HepG2 (cell line): ENCODE measurements at places on chromosomes 2 and 18. TPM values are rescaled to one million over a fixed set of nuclear protein-coding genes. Genes with fewer than 3 reads are reported as not detected.

ATP6V1C2 gene
- 0.04 TPM in 1 of 2 replicates, not detected in the other for total RNA-seq

FSHR gene
- not detected in 2 replicates for total RNA-seq

NYAP2 gene
- total RNA-seq, result not detected in 2 replicates

DNA sequence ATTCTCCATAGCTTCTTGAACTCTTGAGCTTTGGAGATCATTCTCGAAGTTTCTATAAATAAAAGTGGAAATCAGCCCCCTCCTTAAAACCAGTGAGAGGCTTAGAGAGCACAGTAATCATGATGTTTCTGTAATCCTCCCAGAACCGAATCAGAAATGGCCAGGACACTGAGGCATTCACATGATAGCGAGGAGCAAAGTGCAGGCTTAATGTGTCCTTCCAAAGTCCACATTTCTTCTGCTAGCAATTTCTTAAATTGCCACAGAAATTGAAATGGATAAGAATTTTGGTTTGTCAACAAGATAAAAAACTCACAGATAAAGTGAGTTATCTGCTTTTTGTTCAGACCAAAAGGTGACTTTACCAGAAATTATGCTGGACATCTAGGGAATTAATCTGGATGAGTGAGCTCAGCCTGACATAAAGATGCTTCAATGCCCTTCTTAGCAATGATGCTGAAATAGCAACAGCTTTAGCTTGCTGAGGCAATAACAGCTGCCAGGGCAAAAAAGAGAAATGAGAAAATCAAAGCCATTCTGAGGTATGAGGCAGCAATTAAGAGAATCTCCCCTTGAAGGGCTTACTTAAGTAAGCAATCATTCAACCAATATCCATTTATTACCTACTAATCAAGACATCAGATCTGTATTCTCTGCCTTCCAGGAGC is 82.4 kb upstream of the PHLPP1 start:
- H3K27me3 ChIP-seq, result no peaks in the 10 kb centered on the region
- peak; percentile 37 for DNase-seq
- peaks cover 35% of the 10 kb centered on the region for H3K4me1 ChIP-seq
- no peak overlapping the region for H3K27ac ChIP-seq

LIMS4 gene
- 0.88 and 1.1 TPM in 2 replicates for total RNA-seq

DNA sequence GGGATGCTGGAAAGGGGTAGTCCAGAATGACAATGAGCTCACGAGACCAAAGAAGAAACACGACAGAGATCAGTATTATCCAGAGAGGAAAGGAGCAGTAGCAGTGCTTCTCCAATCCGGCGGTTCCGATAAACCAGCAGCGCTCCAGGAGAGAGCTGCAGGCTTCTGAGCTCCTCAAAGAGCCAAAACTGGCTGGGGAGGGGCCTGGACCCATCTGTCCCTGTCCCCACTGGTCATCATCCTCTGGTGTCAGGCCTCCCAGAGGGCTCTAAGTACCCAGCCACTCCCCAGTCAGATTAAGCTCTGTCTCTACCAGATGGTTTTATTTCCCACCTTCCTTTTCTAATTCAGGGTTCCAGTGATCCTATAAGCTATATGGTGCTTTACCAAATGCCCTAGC is 23.2 kb downstream of the DNAJC27 start:
- H3K4me3 ChIP-seq, result no peak overlapping the region
- no peaks in the 10 kb centered on the region; the same call in none of the 2 replicates for H3K36me3 ChIP-seq
- no peak overlapping the region for H3K27ac ChIP-seq
- no peaks in the 10 kb centered on the region for H3K4me1 ChIP-seq
- H3K27me3 ChIP-seq, result no peaks in the 10 kb centered on the region

- no peaks in the 10 kb centered on the region; the same call in 1 of the 2 replicates for H3K27me3 ChIP-seq
- no peak overlapping the region for H3K4me3 ChIP-seq
- H3K36me3 ChIP-seq, result no peaks in the 10 kb centered on the region
- H3K27ac ChIP-seq, result no peak overlapping the region
- no peak for DNase-seq
These were observed 347.4 kb downstream of the PARD3B start for GRCh38 chr2:204892506-204893255.

DNA sequence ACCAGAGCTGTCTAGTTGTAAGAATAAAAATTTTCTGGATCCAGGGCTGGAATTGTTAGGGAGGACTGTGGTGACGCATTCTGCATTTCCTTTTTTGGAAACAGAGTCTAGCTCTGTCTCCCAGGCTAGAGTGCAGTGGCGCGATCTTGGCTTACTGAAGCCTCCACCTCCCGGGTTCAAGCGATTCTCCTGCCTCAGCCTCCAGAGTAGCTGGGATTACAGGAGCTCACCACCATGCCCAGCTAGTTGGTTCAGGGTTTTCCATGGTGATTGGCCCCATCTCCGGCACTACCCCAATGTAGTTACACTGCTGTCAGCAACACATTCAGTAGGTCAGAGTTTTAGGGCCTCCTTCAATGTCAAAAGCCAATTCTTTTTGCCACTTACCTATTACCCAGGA is 58.6 kb upstream of the RNF152 start:
- no peak overlapping the region for H3K4me3 ChIP-seq
- DNase-seq, result no peak
- H3K4me1 ChIP-seq, result no peaks in the 10 kb centered on the region
- H3K36me3 ChIP-seq, result no peaks in the 10 kb centered on the region
- H3K27me3 ChIP-seq, result peaks cover 19% of the 10 kb centered on the region; the same call in 1 of the 3 replicates

VSNL1 gene
- 63.2 and 103 TPM in 2 replicates for total RNA-seq

GRCh38 chr2:225534037-225534436 is 134.5 kb downstream of the NYAP2 start:
- no peak for DNase-seq
- no peaks in the 10 kb centered on the region for H3K36me3 ChIP-seq
- H3K27me3 ChIP-seq, result no peaks in the 10 kb centered on the region

PLEK gene
- total RNA-seq, result not detected in 2 replicates

DNA sequence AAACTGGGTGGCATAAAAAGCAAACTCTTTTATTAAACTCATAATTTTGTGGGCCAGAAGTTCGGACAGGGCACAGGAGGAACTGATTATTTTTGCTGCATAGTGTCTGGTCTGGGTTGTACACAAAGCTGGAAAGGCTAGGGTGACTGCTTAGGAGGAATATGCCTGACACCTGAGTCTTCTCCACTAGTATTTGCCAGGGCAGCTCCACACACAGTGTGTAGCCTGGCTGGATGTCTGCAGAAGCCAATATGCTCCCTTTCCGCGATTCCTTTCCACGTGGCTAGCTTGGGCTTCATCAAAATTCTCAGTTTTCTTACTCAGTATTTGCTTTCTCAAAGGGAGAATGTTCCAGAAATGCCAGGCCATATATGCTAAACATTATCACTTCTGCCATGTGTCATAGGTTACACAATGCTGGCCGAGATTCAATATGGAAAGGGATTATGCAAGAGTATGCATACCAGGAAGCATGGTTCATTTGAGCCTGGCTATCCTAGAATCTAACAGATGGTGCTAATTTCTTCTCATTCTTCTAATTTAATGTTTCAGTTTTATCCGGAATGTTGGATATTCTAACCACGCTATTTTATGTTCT is 142.7 kb upstream of the DOK6 start:
- no peaks in the 10 kb centered on the region for H3K36me3 ChIP-seq
- peak; percentile 17 for DNase-seq
- no peak overlapping the region for H3K4me3 ChIP-seq
- H3K27me3 ChIP-seq, result no peaks in the 10 kb centered on the region

DNA sequence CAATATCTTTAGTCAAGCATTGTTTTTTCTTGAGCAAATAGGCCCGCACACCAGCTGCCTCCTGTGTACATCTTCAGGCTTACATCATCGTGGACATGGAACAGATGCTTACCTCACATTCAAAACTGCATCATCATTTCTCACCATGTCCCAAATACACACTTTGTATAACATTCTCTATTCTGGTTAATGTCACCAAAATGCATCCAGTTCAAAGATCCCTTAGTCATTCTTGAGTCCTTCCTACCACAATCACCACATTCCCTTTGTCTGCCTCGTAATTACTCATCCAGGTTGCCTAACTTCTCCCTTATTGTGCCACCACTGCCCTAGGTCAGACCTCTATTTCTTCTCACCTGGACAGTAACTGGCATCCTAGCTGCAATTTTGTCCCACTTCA is 373.7 kb upstream of the GALNT5 start:
- DNase-seq, result no peak
- no peak overlapping the region for H3K27ac ChIP-seq
- H3K36me3 ChIP-seq, result no peaks in the 10 kb centered on the region
- H3K4me3 ChIP-seq, result no peak overlapping the region

- H3K4me3 ChIP-seq, result no peak overlapping the region
- H3K27ac ChIP-seq, result no peak overlapping the region
- H3K4me1 ChIP-seq, result peaks cover 2% of the 10 kb centered on the region; the same call in 1 of the 2 replicates
- no peaks in the 10 kb centered on the region for H3K36me3 ChIP-seq
- no peak for DNase-seq
These were observed 20.9 kb upstream of the RPRD1A start for GRCh38 chr18:36088256-36088655.

DNA sequence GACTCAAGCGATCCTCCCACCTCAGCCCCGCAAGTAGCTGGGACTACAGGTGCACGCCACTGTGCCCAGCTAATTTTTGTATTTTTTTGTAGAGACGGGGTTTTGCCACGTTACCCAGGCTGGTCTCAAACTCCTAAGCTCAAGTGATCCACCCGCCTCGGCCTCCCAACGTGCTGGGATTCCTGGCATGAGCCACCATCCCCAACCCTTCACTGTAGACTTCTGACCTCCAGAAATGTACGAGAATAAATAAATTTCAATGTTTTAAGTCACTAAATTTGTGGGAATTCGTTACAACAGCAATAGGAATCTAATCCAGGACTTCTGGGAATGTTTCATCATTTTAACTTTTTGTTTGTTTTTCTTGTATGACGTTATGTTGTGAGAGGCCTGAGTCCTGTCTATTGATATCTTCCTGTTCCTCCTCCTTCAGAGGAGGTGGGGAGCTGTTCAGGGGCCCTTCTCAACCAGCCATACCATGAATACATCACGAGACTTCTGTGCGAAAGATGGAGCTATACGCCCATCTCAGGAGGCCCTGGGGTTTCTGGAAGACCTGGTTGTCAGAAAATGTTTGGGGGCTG is 40.0 kb downstream of the TEX44 start:
- H3K27ac ChIP-seq, result no peak overlapping the region
- no peak for DNase-seq
- peaks cover 22% of the 10 kb centered on the region for H3K4me1 ChIP-seq
- no peak overlapping the region for H3K4me3 ChIP-seq

CPLX4 gene
- total RNA-seq, result not detected in 2 replicates

- H3K4me3 ChIP-seq, result no peak overlapping the region
- no peak for DNase-seq
- H3K27ac ChIP-seq, result no peak overlapping the region
- H3K27me3 ChIP-seq, result no peaks in the 10 kb centered on the region
- H3K4me1 ChIP-seq, result peaks cover 55% of the 10 kb centered on the region
These were observed 45.3 kb upstream of the RFX8 start for GRCh38 chr2:101520246-101520645.

- peaks cover 6% of the 10 kb centered on the region for H3K4me1 ChIP-seq
- no peaks in the 10 kb centered on the region for H3K36me3 ChIP-seq
- DNase-seq, result no peak
- no peaks in the 10 kb centered on the region for H3K27me3 ChIP-seq
These were observed 564.0 kb downstream of the TNS1 start for GRCh38 chr2:217438821-217439220.

IL36G gene
- total RNA-seq, result not detected in 2 replicates

DNA sequence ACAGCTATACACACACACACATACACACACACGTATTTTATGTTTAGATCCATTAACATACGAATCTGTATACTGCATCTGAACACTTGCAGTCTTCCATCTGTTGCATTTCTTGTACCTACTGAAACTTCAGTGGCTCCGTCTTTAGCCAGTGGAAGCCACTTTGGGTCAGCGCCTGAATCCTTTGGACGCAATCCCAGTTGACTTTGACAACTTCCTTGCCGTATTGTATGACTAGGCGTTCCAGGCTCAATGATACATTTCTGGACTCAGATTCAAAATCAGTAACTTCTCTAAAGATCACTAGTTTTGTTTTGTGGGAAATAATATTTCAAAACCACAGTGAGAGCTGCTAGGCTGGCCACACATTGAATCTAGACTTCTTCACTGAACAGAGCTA is 101.5 kb upstream of the GPC1 start:
- H3K4me3 ChIP-seq, result no peak overlapping the region
- no peaks in the 10 kb centered on the region for H3K4me1 ChIP-seq
- H3K27me3 ChIP-seq, result peaks cover 49% of the 10 kb centered on the region; the same call in 2 of the 3 replicates
- no peak for DNase-seq
- no peaks in the 10 kb centered on the region for H3K36me3 ChIP-seq

ITPRID2 gene
- total RNA-seq, result 61.4 and 62.3 TPM in 2 replicates

- no peaks in the 10 kb centered on the region for H3K4me1 ChIP-seq
- no peak overlapping the region for H3K27ac ChIP-seq
- no peak for DNase-seq
- H3K36me3 ChIP-seq, result no peaks in the 10 kb centered on the region
These were observed 630.9 kb upstream of the FAM98A start for GRCh38 chr2:34229998-34230397.

SMAD2 gene
- 96.2 and 132 TPM in 2 replicates for total RNA-seq

DNA sequence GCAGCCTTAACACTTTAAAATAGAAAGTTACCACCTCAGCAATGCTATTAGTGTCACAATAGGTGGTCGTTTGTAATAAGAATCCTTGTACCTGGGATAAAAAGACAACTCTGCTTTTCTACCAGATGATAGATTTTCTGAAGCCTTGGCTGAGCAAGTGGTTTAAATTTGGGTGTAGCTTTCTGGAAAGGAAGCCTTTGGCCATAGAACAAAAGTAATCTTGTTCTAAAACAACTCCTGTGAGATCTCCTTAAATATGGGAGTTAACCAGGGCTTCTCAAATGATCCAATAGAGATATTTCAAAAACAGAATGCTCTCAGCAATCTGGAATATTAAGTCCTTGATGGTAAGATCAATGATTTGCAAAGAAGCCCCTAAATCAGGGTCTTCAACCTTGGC is 261.6 kb downstream of the ZNF516 start:
- no peak overlapping the region for H3K27ac ChIP-seq
- H3K27me3 ChIP-seq, result peaks cover 2% of the 10 kb centered on the region; the same call in 1 of the 2 replicates
- DNase-seq, result no peak
- no peaks in the 10 kb centered on the region for H3K4me1 ChIP-seq
- H3K4me3 ChIP-seq, result no peak overlapping the region
